Tibial nerve (tissue), 4 donors: ENCODE measurements at places on chromosomes 5 and 9. TPM values are rescaled to one million over a fixed set of nuclear protein-coding genes. Genes with fewer than 3 reads are reported as not detected.

Gene NXNL2
- not detected for total RNA-seq

Gene IRGM
- not detected for total RNA-seq

Gene LCN1
- not detected for total RNA-seq

Gene GMCL2
- total RNA-seq = not detected

Gene CDKN2B
- 27.1 TPM for total RNA-seq

Gene GABRA6
- total RNA-seq = not detected

Gene CERCAM
- 30.9 TPM for total RNA-seq

Gene PCDHB9
- 9.2 TPM for total RNA-seq

Gene LRRC26
- total RNA-seq = not detected

Gene F2RL2
- total RNA-seq = 2.4 TPM

Gene GLRA1
- not detected for total RNA-seq

Gene PLK2
- total RNA-seq = 111 TPM

Gene PLPP7
- 20.8 TPM for total RNA-seq

Gene PCDHGA9
- 10.7 TPM for total RNA-seq

Gene STXBP1
- total RNA-seq = 96.3 TPM

DNA sequence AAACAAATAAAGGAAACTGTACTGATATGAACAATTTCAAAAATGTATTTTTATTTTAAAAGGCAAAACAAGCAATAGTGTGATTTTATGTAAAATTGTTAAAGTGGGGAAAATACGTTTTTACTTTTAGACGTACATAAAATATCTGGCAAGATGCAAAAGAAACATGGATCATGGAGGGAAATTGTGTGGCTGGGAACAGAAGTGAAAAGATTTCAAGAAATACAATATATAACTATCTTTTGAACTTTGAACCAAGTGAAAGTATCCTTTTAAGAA, 1.5 kb upstream of the ZNF367 start:
- H3K4me3 ChIP-seq = peak overlapping the region; percentile 93
- no peak for DNase-seq
- H3K27me3 ChIP-seq = no peaks in the 10 kb centered on the region
- no peaks in the 10 kb centered on the region for H3K36me3 ChIP-seq

- no peaks in the 10 kb centered on the region for H3K4me1 ChIP-seq
- no peak overlapping the region for H3K27ac ChIP-seq
- no peaks in the 10 kb centered on the region for H3K36me3 ChIP-seq
- no peaks in the 10 kb centered on the region for H3K27me3 ChIP-seq
- H3K4me3 ChIP-seq = no peak overlapping the region
Observed at GRCh38 chr5:61132559-61132958, 29.7 kb downstream of the SMIM15 start.

GRCh38 chr5:136164226-136164625, 28.7 kb downstream of the SMIM32 start:
- peaks cover 5% of the 10 kb centered on the region for H3K4me1 ChIP-seq
- H3K27me3 ChIP-seq = no peaks in the 10 kb centered on the region
- no peaks in the 10 kb centered on the region for H3K36me3 ChIP-seq
- DNase-seq = no peak

DNA sequence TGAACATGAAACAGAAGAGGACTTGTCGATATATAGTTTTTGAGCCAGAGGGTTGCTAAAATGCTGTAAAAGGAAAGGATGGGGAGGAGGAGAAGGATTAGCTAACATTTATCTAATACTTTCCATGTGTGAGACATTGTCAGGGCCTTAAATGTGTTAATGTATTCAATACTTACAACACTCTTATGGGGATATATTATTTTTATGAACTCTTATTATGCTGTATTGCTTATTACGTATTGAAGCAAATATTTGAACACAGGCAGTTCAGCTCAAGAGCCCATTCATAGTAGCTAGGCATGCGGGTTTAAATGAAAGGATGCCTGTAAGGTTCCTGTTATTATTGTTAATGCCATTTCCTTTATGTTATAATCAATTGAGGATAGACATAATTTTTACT, 391.5 kb downstream of the CCDC171 start:
- H3K4me1 ChIP-seq = no peaks in the 10 kb centered on the region
- H3K4me3 ChIP-seq = no peak overlapping the region
- no peaks in the 10 kb centered on the region for H3K36me3 ChIP-seq
- no peak overlapping the region for H3K27ac ChIP-seq
- H3K27me3 ChIP-seq = no peaks in the 10 kb centered on the region
- DNase-seq = no peak

GRCh38 chr9:88998911-88999310, 7.6 kb downstream of the S1PR3 start:
- DNase-seq = peak; percentile 55
- no peaks in the 10 kb centered on the region for H3K36me3 ChIP-seq
- no peak overlapping the region for H3K4me3 ChIP-seq
- H3K27me3 ChIP-seq = no peaks in the 10 kb centered on the region
- H3K27ac ChIP-seq = peak overlapping the region; percentile 86

GRCh38 chr5:98109561-98110006, 663.9 kb upstream of the RGMB start:
- H3K27ac ChIP-seq = no peak overlapping the region
- no peak for DNase-seq
- no peaks in the 10 kb centered on the region for H3K27me3 ChIP-seq
- H3K4me3 ChIP-seq = no peak overlapping the region

DNA sequence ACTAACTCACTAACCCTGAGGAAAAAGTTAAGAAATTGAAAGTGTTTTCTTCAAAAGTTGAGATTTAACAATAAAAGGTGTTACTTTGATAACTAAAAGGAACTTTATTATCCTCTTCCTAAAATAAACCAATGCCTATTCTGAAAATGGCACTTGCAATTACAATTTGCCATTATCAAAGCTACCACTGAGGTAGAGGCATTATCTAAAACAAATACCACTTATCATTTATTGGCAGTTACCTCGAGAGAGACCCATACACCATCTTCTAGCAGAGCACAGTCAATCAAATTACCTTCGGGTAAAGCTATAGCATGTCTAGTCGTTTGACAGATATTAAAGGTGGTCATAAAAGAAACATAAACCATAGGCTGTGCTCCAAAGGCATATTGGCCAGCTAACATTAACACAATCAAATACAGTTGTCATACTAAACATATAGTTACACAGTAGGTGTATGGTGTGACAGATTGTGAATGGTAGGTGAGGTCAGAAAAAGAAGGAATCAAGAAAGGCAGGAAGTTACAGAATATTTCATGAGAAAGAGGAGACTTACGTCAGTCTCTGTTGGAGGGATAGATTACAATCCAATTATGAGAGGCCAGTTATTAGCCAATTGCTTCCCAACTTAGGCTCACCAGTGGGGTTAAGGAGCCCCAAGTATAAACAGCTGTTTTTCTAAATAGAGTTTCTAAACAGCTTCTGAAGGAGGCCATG, 56.3 kb downstream of the VCAN start:
- no peaks in the 10 kb centered on the region for H3K4me1 ChIP-seq
- no peak overlapping the region for H3K4me3 ChIP-seq
- H3K36me3 ChIP-seq = no peaks in the 10 kb centered on the region
- no peak overlapping the region for H3K27ac ChIP-seq
- no peaks in the 10 kb centered on the region for H3K27me3 ChIP-seq

- no peak overlapping the region for H3K4me3 ChIP-seq
- no peaks in the 10 kb centered on the region for H3K4me1 ChIP-seq
- no peaks in the 10 kb centered on the region for H3K27me3 ChIP-seq
- DNase-seq = no peak
- no peaks in the 10 kb centered on the region for H3K36me3 ChIP-seq
Observed at GRCh38 chr5:91206734-91207133, 176.4 kb downstream of the ARRDC3 start.

DNA sequence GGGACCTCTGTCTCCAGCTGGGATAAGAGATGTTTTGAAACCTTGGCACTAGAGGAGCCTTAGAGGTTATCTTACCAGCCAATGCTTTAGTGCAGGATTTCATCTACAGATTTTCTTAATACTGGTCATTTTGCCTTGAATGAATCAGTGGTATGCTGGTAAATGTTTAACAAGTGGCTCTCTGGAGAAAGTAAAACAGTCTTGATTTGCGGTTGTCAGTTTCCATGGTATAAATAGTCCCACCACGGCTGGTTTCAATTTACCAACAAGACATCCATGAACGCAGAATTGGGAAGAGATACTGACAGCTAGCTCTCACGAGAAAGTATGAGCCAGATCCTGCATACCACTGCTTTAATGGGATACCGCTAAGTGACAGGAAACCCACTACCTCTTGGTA, 56.7 kb upstream of the CXCL14 start:
- H3K36me3 ChIP-seq = no peaks in the 10 kb centered on the region
- H3K27me3 ChIP-seq = no peaks in the 10 kb centered on the region
- no peaks in the 10 kb centered on the region for H3K4me1 ChIP-seq

DNA sequence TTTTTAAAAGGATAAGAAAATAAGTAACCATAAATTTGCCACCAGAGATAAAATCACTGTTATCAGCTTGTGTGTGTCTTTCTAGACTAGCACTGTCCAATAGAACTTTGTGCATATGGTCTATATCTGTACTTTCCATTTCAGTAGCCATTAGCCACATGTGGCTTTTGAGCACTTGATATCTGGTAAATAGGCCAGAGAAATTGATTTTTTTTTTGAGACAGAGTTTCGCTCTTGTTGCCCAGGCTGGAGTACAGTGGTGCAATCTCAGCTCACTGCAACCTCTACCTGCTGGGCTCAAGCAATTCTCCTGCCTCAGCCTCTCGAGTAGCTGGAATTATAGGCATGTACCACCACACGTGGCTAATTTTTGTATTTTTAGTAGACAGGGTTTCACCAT, 17.8 kb downstream of the RBM27 start:
- H3K4me3 ChIP-seq = no peak overlapping the region
- no peaks in the 10 kb centered on the region for H3K27me3 ChIP-seq
- H3K36me3 ChIP-seq = peaks cover 36% of the 10 kb centered on the region

DNA sequence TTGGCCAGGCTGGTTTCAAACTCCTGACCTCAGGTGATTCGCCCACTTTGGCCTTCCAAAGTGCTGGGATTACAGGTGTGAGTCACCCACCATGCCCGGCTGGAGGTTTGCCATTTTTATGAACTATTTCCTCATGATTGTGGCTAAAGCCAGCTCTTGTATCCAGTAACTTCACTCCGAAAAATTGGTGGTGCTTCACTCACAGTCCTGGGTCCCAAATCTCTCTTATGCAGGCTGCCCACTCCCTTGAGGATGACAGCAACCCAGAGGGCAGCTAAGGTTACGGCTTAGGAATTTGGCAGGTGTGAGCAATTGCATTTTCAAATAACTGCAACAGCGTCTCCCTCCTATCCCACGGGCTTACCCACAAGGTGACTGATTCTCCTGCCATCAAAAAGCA, 23.4 kb upstream of the FUBP3 start:
- peaks cover 9% of the 10 kb centered on the region for H3K27me3 ChIP-seq
- H3K4me1 ChIP-seq = no peaks in the 10 kb centered on the region
- no peak for DNase-seq
- no peak overlapping the region for H3K27ac ChIP-seq
- no peaks in the 10 kb centered on the region for H3K36me3 ChIP-seq
- no peak overlapping the region for H3K4me3 ChIP-seq

DNA sequence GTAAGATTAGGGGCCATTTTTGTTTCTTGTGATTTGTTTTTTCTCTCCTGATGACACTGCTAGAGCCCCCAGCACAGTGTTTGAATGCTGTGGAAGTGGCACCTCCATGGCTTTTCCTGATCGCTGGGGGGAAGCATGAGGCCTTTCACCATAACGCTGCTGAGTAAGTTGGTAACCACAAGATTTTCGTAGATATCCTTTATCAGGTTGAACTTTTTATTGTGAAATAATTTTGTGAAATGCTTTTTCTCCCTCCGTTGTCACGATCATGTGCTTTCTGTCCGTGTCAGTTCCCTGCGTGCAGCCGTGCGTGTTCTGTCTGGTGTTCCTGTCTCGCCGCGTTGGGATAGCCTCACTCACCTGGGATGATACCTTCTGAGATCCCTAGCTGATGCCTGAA, 59.4 kb downstream of the EHMT1 start:
- no peak overlapping the region for H3K4me3 ChIP-seq
- DNase-seq = no peak
- no peaks in the 10 kb centered on the region for H3K36me3 ChIP-seq
- no peaks in the 10 kb centered on the region for H3K27me3 ChIP-seq

DNA sequence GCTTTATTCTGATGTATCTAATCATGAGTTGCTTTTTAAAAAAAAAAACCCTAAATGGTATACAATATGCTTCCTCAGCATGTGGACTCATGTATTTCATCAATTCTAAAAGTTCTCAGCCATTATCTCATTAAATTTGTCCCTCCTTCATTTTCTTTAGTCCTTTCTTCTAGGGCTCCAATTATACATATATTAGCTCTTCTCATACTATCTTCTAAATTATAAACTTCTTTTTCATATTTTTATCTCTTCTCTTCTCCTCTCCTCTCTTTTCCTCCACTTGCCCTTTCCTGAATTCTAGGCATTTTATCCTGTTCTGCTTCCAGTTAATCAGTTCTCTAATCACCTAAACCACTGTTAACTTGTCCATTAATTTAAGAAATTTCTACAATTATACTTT, 55.0 kb upstream of the IL33 start:
- H3K36me3 ChIP-seq = no peaks in the 10 kb centered on the region
- DNase-seq = no peak
- no peaks in the 10 kb centered on the region for H3K27me3 ChIP-seq
- no peak overlapping the region for H3K27ac ChIP-seq
- no peak overlapping the region for H3K4me3 ChIP-seq

DNA sequence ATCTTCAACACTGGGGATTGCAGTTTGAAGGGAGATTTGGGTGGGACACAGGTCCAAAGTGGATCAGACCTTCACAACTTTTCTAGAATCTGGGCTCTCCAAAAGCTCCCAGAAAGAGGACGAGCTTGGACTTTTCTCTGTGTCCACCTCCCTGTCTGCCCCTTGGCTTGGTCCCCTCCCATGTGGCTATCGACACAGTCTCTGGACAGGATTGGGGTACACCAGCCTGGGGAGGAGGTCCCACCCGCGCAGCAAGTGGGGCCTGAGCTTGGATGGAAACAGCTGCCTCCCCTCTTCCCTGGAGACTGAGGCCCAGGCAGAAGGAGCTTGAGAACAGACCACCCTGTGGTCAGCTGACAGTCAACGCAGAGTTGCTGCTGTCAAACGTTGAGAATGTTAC, 84.6 kb upstream of the FCN1 start:
- no peaks in the 10 kb centered on the region for H3K4me1 ChIP-seq
- no peak overlapping the region for H3K4me3 ChIP-seq
- DNase-seq = no peak
- H3K27me3 ChIP-seq = no peaks in the 10 kb centered on the region
- H3K36me3 ChIP-seq = no peaks in the 10 kb centered on the region
- no peak overlapping the region for H3K27ac ChIP-seq

GRCh38 chr5:35096932-35097331, 49.2 kb upstream of the AGXT2 start:
- H3K36me3 ChIP-seq = no peaks in the 10 kb centered on the region
- H3K27me3 ChIP-seq = no peaks in the 10 kb centered on the region
- no peak for DNase-seq
- no peak overlapping the region for H3K27ac ChIP-seq
- H3K4me1 ChIP-seq = no peaks in the 10 kb centered on the region

DNA sequence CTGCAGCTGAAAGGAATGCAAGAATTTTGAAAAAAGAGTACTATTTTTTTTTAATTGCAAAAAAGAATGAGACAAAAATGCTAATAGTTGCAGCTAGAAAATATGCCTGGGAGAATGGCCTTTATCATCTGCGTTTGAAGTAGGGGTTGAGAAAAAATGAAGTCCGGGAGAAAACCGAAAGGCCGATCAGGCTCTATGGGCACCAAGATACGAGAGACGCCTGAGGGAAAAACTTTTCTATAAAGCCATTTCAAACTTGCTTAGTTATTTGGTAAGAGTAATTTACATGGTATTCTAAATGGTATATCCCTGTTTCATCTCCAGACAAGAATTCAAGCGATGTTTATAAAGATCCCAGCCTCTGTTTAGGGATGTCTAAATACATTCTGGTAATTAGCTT, 99.3 kb upstream of the EFNA5 start:
- no peaks in the 10 kb centered on the region for H3K36me3 ChIP-seq
- no peak overlapping the region for H3K27ac ChIP-seq
- no peaks in the 10 kb centered on the region for H3K27me3 ChIP-seq
- H3K4me1 ChIP-seq = no peaks in the 10 kb centered on the region
